ENCODE measurements at places on chromosomes 5 and 9. TPM values are rescaled to one million over a fixed set of nuclear protein-coding genes. Genes with fewer than 3 reads are reported as not detected.

GRCh38 chr5:104170926-104171325 is 608.3 kb upstream of the NUDT12 start:
- no peak for DNase-seq

DNA sequence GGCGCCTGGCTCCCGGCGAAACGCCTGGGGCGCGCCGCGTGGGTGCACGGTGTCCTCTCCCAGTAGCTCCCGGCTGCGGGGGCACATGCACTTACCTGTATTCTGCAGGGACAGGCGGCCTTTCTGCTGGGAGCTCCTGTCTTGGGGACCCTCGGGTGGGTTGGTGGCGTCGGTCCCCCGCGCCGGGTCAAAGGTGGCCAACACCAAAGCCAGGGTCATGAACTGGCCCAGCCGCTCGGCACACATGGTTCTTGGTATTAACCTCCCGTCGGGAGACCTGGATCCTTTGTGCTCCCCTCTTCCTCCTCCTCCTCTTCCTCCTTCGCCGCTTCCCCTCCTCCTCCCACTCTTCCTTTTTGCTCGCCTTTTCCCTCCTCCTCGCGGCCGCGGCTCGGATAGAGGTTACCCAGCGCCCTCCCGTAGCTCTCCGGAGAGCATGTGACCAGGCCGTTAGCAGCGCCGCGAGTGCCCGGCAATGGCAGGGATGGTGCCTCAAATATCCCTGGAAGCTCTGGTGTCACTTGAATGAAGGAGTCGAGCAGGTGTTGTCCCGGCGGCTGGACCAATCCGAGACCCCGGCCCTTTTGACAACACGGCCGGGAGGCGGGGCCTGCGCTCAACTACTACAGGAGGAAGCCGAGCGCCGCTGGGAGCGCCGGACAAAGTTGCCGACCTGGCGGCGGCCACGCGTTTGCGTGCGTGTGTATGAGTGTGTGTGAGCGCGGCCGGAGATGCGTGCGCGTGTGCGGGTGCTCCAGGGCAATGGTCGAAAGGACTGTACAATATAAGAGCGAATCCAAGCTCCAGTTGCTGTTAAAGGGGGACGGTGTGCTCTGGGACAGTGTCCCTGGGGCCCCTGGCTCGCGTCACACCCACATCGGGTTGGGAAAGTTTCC is at the start of gene STC2:
Gene STC2 (minus strand): TSS at position 467 of the 896 bp plus-strand sequence. CDS start 221 bp downstream, at position 246.
- peak; percentile 53 for DNase-seq

TMEM171 gene
- total RNA-seq, result 15.4 TPM

DNA sequence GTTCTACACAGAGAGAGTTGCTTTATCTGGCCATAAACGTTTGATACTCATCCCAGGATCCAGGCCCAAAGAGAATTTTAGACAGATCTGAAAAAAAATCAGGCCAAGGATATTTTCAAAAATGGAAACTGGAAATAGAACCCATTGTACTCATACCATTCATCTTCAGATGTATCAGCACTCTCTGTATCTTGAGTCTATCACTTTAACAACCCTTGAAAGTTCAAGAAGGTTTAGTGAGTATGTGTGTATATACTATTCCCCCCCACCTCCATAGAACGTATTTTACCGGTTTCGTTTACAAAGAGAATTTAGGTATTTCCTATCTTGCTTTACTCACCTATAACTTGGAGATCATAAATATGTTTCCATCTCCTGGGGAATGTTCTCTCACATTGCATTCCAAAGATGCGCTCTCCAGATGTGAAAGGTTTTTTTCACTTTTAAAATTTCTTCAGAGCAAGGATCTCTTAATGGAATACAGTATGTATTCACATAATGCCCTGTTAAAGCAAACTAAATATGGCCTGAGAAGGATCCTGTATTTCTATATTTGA is 105.5 kb upstream of the TUT7 start:
- DNase-seq, result no peak

DNA sequence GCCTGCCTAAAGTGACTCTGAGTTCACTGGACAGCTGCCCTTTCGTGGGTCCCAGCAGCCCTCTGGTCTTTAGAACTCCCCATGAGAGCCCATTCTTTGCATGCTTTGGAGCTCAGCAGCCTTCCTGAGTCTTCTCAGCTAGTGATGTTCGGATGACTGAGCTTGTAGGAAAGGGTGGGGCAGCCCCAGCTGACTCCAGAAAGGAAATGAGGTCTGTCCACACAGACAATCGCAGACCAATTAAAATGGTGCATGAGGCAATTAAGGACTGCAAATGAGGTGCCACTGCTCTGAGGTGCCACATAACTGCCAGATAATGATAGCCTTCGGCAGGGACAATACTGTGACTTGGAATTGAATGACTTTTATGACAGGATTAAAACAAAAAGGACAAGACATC is 25.4 kb upstream of the TOMM5 start:
- DNase-seq, result no peak

PCDH12 gene
- 12.1 TPM for total RNA-seq

IGFBPL1 gene
- total RNA-seq, result 0.33 TPM

SLC34A3 gene
- not detected for total RNA-seq

- DNase-seq, result no peak
Observed at GRCh38 chr5:64462391-64462790, 43.4 kb upstream of the RGS7BP start.

DNA sequence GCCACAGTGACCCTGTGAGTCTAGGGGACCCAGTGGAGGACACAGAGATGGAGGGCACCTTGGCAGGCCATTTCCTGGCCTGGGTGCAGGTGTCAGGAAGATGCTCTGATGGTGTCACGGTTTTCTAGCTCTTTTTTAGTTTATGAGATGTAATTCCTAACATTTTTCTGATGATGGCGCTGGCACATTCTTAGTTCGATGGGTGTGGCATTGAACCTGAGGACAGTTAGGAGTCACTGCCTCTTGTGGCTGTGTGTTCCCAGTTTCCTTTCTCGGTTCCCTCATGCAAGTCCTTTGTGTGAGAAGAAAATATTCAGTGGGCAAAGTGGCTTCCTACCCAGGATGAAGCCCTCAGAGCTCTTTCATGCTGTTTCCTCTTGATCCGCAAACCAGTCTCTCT is 129.4 kb upstream of the ICE1 start:
- DNase-seq, result no peak

F2RL2 gene
- 0.66 TPM for total RNA-seq

EEIG1 gene
- 5.2 TPM for total RNA-seq

ISL1 gene
- not detected for total RNA-seq

NUTM2F gene
- total RNA-seq, result not detected

DNA sequence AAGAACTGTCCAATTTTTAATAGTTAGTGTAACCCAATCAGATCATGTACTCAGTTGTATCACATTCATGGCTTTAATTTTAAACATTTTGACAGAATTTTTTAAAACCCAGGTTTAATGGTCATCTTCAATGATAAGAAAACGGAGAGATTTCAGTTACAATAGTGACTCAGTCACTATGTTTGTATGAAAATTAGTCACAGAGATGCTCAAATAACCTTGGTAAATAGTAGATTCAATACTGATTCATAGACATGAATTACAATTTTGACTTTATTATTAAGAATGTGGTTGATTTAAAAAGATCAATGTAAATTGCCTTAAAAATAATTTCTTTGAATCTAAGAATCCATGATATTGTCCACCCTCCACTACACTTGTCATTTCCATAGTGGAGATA is 64.6 kb upstream of the TYRP1 start:
- no peak for DNase-seq

DNA sequence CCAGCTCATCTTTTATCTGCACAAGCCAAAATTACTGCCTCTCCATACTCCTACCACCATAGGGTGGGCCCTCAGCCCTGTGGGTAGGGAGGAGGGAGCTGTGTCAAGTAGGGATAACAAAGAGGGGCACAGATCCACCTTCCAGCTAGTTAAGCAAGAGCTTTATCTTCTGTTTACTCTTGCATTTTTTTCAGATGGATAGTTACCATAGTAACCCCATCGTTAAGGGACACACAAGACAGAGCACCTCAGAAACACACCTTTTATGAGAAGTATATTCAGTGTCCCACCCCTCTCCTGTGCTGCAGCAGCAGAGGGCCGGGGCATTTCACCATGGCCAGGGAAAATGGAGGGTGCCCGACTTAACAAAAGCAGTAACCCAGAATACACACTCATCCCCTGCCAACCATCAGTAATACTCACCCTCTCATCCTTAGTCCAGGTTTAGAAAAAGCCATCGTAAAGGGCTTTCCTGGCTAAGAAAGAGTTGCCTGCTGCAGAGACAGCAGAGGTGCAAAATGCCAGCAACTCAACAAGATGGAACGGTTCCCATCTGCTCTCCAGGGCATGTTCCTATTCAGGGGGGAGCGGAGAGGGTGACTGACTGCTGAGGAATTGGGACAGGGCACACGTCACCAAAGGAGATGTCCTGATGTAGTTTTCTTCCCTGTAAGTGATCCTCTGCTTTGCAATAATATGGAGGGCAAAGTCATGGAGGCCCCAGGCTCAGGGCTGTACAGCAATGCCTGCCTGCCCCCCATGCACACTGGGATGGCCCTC is 25.1 kb downstream of the MACROH2A1 start:
- no peak for DNase-seq

PAEP gene
- total RNA-seq, result not detected

- no peak for DNase-seq
Observed at GRCh38 chr9:137251490-137252268, 593 bp downstream of the STPG3 start.

- DNase-seq, result no peak
Observed at GRCh38 chr9:135039916-135040645, 47.4 kb upstream of the OLFM1 start.

DNA sequence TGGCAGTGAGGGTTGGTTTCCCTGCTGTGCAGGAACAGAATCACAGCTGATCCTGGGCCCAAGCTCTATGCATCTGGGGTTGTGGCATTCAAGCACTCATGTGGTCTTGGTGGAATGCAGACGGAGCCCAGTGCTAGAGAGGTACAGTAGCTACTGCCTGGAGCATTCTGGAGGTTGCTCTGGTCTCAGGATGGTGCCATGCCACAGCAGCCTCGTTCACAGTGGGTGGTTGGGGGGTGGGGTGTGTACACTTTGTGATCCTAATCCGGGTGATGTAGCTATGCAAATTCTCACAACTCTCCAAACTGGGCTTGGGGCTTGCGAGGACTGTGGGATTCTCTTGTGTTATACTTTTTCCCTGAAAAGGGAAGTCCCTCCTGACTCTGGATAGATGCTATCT is 45.2 kb downstream of the FGD3 start:
- DNase-seq, result no peak

- no peak for DNase-seq
Observed at GRCh38 chr9:76799473-76799872, 35.2 kb downstream of the PCA3 start.

HCN1 gene
- not detected for total RNA-seq

- DNase-seq, result no peak
Observed at GRCh38 chr9:482739-483138, 268.1 kb downstream of the DOCK8 start.

HAVCR1 gene
- total RNA-seq, result not detected

CATSPER3 gene
- not detected for total RNA-seq

DNA sequence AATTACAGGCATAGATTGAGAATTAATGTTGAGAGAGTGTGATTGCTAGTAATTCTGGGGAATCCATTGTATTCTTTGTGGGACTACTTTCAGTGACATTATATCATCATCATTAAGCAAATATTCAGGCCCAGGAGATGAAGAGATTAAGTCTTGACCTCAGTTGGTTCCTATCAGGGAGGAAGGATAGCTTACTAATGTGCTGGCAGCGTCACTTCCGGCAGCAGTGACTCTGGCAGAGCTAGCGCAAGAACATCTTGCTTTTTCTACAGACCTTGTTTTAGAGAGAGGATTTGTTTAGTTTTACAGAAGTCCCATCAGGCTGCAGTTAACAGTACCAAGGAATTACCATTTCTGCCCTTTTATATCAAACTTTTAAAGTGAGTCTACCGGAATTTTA is 20.3 kb downstream of the OSTF1 start:
- DNase-seq, result peak; percentile 71

DNA sequence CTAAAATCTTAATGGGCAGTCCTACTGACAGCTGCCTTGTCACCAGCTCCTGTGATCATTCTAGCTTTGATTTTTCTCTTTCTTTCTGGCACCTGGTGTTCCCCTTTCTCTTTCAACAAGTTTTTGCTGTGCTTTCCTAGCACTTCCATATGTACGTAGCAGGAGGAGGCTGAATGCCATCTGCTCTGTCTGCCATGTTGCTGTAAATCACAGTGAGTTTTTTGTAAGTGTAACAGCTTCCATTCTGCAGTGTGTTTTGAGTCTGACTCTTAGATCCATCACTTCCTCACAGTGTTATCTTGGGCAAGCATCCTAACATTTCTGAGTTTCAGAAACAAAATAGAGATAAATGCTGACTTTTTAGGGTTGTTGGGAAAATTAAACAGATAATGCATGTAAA is 247.9 kb downstream of the DOCK8 start:
- DNase-seq, result no peak

- DNase-seq, result no peak
Observed at GRCh38 chr5:105982526-105982925, 1688.2 kb downstream of the EFNA5 start.

ZNF474 gene
- 0.07 TPM for total RNA-seq

TCF7 gene
- 0.07 TPM for total RNA-seq

- DNase-seq, result no peak
Observed at GRCh38 chr5:32859211-32859641, 148.1 kb downstream of the NPR3 start.

GRCh38 chr5:4216142-4216541 is 620.5 kb downstream of the IRX1 start:
- no peak for DNase-seq

C5orf52 gene
- not detected for total RNA-seq

GRCh38 chr5:179051784-179052183 is 8.4 kb upstream of the ZNF354C start:
- DNase-seq, result no peak

GRCh38 chr5:24363789-24364481 is 280.8 kb downstream of the CDH10 start:
- no peak for DNase-seq

GRCh38 chr9:130493476-130493875 is 48.7 kb downstream of the ASS1 start:
- no peak for DNase-seq

- DNase-seq, result peak; percentile 75
Observed at GRCh38 chr5:59768152-59769040, 125.1 kb downstream of the PDE4D start.

IFT74 gene
- total RNA-seq, result 7.8 TPM
